ENCODE measurements at places on chromosomes 4 and X.

DNA sequence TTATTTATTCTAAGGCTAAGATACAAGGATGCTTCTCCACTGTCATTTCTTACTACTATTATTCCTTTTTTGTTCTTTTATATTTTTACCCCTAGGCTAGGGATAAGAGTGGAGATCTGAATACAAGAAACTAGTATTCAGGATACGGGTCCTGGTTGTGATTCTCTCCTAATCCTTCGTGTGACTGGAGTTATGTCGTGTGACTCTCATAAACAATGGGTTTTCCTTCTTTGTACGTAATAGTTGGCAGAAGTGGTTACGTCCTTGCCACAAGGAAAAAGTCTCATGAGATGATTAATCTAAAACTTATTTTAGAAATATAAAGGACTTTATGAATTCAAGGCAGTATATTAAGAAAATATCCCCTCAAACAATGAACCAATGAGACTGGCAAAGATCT is 497.2 kb upstream of the FAM241A start:
- DNase-seq, result no peak

- no peak for DNase-seq
These were observed 300.6 kb downstream of the PPP1R2C start for GRCh38 chrX:42477396-42477795.

- DNase-seq, result no peak
These were observed 75.5 kb downstream of the ING2 start for GRCh38 chr4:183580370-183580769.

DNA sequence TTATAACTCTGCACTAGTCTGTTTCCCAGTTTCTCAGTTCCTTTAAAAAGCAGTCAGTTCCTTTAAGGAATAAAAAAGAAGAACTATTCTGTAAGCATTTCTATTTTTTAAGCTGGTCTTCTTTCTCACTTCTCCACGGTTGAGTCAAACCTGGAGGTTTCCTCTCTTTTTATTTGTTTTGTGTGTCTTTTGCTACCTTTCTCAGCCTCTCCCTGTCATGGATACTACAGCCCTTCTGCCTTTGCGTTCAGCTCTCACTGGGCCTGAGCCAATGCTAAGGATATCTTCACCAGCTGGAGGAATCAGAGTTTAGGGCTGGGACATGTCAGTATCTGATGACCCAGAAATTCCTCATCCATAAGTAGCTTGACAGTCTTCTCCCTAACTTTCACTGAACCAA is 49.7 kb upstream of the PRKX start:
- DNase-seq, result no peak

DNA sequence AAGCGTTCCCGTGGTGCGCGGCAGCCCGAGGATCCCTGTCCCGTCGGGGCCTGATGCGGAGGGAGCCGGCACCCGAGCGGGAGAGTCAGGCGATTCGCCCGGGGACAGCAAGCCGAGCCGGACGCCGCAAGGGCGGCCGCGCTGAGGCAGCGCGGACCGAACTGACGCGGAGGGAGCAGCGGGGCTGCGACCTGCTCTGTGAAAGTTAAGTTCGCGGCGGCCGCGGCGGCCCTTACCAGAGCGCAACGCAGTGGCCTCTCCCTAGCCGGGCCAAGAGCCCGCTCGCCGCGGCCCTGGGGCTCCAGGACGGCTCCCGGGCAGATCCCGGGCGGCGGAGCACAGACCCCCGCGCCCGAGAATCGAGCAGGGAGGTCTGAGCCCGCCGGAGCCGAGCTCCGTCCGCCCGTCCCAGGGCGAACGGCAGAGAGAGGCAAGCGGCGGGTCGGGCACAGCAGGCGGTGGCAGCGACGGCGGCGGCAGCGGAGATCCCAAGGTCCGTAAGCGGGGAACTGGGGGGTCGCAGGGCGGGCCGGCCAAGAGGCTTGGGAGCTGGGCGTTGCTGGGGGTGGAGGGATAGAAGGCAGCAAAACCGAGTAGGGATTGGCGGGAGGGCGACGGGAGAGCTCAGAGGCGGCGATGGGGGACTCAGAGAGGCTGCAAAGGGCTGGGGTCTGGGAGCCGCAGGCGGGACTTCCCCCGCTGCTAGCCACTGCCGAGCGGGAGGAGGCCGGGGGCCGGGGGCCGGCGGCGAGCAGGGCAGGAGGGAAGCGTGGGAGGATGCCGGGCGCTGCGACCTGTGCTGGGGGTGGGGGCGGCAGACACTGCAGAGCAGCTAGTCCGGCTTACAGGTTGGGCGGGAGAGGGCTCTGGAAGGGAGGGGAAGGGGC is 1.0 kb downstream of the GPR50 start:
- no peak for DNase-seq

- no peak for DNase-seq
These were observed 87.8 kb upstream of the FAM241A start for GRCh38 chr4:112057470-112057869.

GRCh38 chrX:31237189-31237588 is 165.3 kb upstream of the FTHL17 start:
- DNase-seq, result no peak

DNA sequence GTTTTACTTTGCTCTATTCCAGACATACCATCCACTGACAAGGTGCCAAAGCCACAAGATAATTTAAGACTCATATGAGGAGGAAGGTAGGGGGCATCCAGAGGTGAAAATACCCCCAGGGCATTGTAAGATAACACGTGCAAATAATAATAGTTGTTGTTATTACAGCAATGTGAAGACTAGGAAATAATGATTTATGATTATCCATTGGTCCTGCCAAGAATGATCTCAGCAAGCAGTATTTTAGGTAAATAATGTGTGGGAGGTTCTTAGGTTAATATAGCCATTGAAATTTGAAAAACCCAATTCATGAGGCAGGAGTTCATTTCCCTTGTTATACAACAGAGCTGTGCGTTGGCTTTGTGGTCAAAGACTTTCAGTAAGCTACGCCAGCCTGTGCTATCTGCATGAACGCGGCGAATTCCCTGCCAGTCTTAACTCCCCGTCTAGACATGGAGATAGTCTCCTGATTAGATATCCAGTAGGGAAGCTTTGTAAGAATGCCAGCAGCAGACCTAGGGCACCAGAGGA is 47.2 kb upstream of the MXRA5 start:
- peak; percentile 42 for DNase-seq

- peak; percentile 72 for DNase-seq
These were observed 8.3 kb upstream of the HAND2 start for GRCh38 chr4:173538148-173538908.

DNA sequence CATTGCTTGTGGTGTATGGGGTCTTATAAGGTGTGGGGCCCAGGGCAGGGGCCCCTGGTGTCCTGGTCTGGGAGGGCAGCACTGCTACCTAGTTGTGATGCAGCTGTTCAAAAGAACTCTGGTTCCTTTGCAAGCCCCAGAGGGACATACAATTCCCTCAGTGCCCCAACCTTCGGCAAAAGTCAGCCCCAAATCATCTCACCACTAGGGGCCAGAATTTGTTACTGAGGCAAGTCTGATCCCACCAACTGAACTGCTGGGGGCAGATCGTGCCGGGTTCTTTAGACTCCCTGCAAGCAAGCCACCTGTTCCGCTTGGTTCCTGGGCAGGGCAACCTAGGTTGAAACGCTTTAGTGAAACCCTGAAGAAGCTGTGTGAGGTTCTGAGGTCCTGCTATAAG is 180.1 kb upstream of the S100G start:
- DNase-seq, result no peak

DNA sequence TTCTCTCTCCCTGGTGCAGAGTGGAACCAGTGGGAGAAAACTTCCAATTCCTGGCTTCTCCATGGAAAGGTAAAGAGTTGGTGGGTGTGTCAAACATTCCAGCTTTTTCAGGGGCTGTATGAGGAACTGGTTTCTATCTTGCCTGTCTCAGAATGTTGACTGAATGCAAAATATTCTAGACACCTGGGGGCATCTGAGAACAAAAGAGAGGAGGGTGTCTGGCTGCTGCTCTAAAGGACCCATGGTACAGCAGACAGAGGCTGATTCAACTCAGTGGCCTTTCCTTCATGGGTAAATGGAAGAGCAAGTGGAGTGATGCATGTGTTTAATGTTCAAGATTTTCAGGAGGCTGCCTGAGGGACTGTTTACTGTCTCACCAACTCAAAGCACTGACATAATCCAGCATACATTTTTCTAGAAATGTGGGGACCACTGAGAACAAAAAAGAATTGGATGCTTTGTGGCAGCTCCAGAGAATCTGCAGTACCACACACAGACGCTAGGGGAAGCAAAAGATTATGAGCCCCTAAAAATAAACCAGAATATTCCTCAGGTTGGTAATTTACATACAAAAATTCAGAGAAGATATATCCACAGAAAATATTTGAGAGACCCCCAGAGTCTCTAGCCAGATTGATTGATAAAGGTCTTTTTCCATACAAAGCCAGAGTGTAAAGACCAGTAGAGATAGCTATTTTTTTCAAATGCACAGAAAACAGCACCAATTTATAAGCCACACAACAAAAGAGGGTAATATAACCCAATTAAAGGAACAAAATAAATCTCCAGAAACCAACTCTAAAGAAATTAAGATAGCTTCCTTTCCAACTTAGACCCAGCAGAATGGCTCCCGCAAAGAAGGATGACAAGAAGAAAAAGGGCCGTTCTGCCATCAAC is 48.0 kb upstream of the STARD8 start:
- DNase-seq, result no peak

GRCh38 chrX:149757206-149758067 is 16.4 kb upstream of the HSFX1 start:
- DNase-seq, result no peak

DNA sequence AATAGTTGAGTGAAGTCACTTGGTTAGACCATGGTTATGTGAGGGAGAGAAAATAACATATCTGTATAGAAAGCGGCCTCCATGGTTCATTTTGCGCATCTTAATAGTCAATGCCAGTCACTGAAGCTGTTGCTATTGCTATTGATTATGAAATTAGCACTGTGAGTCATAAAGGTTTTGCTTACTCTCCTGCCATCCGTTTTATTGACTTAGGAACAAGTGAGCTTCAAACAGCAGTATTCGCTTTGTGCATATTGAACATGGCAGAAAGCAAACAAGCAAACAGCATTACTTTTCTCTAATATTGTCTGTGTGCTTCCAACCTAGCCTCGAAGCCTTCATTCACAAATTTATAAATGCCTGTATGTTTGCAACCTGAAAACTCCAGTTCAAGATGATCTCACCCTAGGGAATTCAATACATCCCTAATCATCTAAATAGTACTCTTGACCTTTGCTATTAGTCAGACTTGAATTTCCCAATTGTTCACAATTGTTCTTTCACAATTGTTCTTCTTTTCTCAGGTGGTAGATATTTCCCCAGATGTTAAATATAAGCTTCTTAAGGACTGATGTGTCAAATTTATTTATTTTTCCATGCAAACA is 55.9 kb upstream of the GABRA2 start:
- no peak for DNase-seq

DNA sequence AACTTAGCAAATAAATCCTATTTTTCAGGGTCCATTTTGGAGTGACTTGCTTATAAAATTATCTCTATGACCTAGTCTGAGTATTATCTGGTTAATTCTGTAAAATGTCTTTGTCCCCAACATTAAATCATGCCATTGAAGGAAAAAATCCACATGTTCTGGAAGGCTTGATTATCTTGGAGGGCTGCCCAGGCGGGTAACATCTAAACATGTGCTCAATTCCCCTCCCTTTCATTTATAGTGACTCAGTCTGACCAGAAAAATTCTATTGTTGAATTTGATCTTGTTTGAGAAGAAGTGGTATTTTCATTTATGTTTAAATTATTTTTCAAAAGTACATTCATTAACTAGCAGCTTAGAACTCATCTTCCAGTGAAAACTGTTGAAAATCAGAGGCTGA is 55.4 kb upstream of the SLC10A7 start:
- no peak for DNase-seq

- DNase-seq, result peak; percentile 90
These were observed 940 bp upstream of the NSD2 start for GRCh38 chr4:1870328-1870577.

- DNase-seq, result no peak
These were observed 37.8 kb downstream of the PHKA2 start for GRCh38 chrX:18946157-18946556.

- no peak for DNase-seq
These were observed 40.8 kb downstream of the RHOXF2B start for GRCh38 chrX:120036704-120037103.

DNA sequence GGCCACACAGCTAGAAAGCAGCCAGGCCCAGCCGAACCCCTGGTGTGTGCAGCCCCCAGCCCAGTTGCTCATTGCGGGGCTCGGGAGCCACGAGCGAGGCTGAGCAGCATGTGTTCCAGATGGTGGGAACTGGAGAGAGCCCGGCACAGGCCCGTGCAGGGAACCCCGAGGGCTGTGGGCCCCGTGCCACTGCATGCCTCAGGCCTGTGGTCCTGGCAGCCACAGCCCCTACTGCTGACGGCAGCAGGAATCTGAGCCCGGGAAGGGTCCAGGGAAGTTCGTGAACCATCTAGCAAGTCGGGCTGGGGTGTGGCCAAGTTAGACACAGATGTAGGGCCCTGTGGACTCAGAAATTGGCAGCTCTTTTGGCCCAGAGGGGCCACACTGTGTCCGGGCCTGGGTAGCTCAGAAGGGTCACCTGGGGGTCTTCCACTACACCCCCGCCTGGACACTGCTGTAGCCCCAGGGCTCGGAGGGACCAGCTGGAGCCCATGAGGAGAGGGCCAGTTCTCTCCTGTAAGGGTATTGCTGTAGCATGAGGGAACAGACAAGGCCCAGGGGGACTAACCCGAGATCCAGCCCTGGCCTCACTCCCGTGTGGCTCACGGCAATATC is 12.1 kb downstream of the HTRA3 start:
- no peak for DNase-seq

DNA sequence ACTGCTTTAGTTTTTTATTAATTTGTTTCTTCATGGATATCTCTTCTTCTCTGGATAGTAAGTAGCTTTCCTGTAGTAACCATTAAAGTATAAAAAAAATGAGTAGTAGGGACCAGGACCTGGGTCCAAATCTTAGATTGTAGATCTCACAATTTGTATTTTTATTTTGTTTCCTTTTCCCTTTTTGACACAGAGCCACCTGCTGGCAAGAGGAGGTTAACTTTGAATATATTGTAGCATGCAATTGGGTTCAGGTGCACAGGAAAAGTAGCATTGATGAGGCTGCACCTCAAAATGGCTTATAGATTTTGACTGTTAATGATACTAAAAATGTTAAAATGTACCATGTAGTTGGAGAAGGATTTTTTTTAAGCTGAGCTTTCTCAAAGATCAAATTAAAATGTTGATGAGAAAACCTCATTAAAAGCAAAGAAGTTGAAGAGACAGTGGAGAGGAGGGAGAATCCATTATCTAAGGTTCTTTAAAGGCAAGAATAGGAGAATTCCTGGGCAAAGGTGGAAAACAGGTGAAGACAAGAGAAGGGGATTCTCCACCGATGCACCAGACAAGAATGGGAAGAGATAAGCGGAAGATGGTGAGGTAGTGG is 48.3 kb upstream of the HPGDS start:
- peak; percentile 0 for DNase-seq

GRCh38 chr4:10438924-10439323 is 18.3 kb downstream of the ZNF518B start:
- no peak for DNase-seq

DNA sequence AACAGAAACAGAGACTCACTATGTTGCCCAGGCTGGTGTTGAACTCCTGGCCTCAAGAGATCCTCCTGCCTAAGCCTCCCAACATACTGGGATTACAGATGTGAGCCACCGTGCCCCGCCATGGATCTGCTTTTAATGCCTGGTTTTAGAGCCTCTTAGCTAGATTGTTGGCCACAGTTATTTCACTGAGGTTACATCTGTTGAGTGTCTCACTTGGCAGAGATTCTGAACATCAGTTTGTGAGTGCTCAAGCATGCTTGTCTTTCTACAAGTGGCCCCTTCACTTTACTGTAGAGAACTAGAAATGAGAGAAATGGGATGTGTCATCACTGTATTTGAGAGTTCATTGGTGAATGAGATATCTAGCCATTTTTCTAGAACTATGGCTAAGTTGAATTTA is 218.5 kb downstream of the APBB2 start:
- DNase-seq, result no peak

GRCh38 chr4:21901281-21901680 is 47.3 kb downstream of the KCNIP4 start:
- DNase-seq, result peak; percentile 43

Measured in NCI-H2081 (cell line).